ENCODE measurements at places on chromosomes 2 and 18.

DNA sequence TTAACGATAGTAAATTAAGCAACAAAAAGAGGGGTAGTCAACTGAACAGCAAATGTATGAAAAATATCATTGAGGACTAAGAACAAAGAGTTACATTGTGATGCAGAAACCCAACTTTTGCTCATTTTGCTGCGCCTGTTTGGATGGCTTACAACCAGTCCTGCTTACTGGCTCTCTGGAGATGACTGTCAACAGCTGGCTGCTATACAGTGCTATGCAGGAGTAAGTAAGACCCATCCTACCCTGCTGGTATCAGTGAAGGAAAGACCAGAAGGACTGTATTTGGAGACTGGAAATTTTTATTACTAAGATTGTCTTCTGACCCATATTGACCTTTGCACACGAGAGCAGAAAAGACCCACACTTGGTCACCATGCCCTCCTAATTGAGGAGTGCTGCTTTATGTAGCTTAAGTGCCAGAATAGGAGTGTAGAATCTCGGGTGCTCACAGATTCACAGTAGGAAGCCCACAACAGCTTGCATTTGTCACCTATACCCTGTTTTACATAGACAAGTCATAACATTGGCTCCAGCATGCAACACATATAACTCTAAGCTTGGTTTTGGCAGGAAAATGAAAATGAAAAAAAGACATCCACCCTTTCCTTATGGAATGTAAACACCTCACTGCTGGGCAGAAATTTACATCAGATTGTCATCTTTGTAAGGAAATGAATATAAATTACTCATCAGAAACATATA, 1915.0 kb upstream of the CELF4 start:
- DNase-seq = no peak

GRCh38 chr2:129193961-129194360, 785.5 kb upstream of the RAB6C start:
- no peak for DNase-seq

- no peak for DNase-seq
Observed at GRCh38 chr2:191385416-191386160, 140.4 kb downstream of the MYO1B start.

GRCh38 chr18:46315161-46315560, 211.0 kb downstream of the HAUS1 start:
- DNase-seq = no peak

DNA sequence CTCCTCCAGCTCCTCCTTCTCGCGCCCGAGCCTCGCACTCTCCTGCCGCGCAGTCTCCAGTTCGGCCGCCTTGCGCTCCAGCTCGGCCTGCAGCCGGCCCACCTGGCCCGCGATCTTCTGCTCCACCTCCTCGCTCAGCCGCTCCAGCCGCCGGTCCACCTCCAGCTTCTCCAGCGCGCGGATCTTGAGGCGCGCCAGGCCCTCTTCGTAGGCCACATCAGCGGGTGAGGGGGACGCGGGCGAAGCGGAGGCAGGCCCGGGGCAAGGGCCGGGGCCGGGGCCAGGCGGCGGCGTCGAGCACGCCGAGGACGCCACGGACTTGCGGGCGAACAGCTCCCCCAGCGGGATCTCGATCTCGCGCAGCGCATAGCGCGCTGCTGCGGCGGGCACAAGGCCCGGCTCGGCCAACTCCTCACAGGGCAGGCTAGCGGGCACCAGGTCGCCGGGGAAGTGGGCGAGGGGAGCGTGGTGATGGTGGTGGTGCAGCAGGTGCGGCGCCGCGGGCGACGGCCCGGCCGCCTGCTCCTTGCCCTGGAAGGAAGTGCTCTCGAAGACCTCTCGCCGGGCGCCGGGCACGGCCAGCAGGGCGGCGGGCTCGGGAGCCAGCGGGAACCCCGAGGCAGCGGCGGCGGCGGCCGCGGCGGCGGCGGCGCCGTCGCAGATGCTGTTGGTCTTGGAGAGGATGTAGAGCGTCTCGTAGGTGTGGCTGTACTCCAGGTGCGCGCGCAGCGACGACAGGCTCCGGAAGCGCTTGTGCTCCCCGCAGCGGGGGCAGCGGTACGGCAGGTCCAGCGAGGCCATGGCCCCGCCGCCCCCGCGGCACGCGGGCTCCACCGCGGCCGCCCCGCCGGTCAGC, 15.2 kb downstream of the FBXO41 start:
- peak; percentile 66 for DNase-seq

- DNase-seq = no peak
Observed at GRCh38 chr18:75246721-75247610, 36.4 kb downstream of the TSHZ1 start.

GRCh38 chr18:49285627-49286026, 174.8 kb downstream of the DYM start:
- no peak for DNase-seq

- no peak for DNase-seq
Observed at GRCh38 chr2:129733041-129733440, 246.4 kb upstream of the RAB6C start.

- DNase-seq = no peak
Observed at GRCh38 chr2:216792222-216793021, 67.4 kb downstream of the TNP1 start.

- no peak for DNase-seq
Observed at GRCh38 chr2:71779774-71780105, 326.4 kb downstream of the DYSF start.

- no peak for DNase-seq
Observed at GRCh38 chr2:106277426-106277825, 83.3 kb upstream of the UXS1 start.

DNA sequence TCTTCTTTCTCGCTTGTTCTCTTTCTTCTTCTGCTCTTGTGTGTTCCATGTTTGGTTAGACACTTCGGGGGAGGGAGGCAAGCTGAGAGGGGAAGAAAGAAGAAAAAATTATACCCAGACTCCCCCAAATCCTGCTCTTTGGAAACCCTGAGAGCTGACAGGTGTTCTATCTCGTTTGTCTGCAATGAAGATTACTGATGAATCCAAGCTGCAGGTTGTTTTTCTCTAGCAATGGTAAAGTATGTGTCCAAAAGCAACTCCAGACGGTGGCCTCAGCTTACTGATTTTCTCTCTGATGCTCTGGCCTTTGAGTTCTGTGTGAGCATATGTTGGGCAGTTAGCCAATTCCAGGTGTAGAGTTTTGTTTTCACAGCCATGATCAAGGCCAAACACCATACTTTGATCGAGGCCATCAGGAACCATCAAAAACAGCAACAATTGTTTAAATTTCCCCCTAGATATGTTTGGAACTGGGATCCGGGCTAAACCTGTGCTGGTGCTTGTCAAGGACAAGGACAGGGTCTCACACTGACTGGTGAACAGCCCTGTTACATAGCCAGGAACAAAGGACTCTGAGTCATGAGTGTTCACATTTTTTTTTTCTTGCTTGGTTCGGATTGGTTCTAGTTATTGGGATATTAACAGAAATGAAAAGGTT, 142.0 kb downstream of the PRKCE start:
- no peak for DNase-seq

GRCh38 chr18:58631301-58631700, 2.4 kb upstream of the ALPK2 start:
- no peak for DNase-seq

GRCh38 chr18:8946066-8946838, 156.2 kb upstream of the NDUFV2 start:
- no peak for DNase-seq

DNA sequence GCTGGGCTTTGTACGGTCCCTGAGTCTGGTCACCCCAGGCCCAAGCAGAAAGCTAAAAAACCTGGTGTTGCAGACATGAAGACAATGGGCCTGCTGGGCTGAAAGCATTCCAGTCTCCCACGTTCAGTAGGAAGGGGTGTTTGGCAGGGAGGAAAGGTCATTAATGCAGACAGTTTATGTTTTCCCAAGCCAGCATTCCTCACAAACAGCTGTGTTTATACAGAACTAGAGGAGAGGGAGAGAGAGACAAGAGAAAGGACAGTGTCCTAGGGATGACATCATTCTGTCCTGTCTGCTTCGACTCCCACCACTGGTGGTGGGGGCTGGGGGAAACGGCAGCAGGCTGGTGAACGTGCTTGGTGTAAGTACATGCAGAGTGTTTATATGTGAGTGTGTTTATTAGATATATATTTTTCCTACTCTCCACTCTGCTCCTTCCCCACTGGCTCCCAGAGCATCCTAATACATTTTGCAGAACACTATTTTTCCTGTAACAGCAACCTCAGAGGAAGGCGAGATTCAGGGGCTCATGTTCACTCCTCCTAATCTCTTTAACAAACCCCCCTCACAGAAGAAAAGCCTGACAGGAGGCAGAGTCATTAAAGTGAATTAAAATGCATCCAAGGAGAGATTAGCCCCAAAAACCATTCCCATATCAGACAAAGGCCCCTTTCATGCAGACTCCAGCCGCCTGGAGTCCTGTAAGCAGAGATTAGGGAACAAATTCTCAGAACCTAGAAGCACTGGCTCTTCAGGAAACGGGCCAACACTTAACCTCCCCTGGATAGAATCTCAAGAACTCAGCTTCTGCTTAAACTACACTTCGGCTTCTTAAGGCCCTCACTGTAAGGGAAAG, 380.4 kb downstream of the TNS1 start:
- no peak for DNase-seq

DNA sequence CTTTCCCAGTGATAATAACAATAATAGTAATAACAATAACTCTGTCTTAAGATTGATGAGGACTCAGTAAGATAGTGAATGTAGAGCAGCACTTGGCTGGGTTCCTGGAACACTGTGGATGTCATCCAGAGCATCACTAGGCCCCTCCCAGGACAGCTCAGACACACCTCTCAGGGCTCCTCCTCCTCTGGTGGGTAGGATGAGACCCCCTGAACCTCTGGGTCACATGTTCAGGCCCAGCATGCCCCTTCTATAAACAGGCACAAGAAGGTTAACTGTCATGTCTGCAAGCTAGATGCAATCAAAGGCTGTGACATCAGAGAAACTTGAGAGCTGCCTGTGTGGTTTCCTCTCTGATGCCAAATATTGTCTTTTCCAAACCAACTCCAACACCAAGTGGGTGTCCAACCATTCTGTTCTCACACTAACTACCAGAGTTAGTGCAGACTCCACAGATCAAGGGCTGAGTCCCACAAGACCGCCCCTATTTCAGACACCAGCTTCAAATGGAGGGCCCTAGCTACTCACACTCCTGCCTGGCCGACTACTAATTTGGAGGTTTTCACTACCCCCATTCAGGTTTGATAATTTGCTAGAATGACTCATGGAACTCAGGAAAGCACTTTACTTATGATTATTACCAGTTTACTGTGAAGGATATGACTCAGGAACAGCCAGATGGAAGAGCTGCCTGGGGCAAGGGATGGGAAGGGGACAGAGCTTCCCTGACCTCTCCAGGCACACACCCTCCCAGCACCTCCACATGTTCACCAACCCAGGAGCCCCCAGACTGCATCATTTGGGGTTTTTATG, 46.4 kb upstream of the BZW1 start:
- no peak for DNase-seq

- peak; percentile 21 for DNase-seq
Observed at GRCh38 chr2:74845217-74845751, 11.4 kb downstream of the HK2 start.

GRCh38 chr2:240170354-240170735, 29.9 kb upstream of the OTOS start:
- DNase-seq = no peak

GRCh38 chr2:133968446-133968845, 285.4 kb upstream of the MGAT5 start:
- DNase-seq = no peak

All from activated CD4-positive, alpha-beta T cell treated with anti-CD3 and anti-CD28 coated beads, Interleukin-2, amount 50 U/mL, for 4 hours (primary cell).